ENCODE measurements at places on chromosomes 6 and 20.

DNA sequence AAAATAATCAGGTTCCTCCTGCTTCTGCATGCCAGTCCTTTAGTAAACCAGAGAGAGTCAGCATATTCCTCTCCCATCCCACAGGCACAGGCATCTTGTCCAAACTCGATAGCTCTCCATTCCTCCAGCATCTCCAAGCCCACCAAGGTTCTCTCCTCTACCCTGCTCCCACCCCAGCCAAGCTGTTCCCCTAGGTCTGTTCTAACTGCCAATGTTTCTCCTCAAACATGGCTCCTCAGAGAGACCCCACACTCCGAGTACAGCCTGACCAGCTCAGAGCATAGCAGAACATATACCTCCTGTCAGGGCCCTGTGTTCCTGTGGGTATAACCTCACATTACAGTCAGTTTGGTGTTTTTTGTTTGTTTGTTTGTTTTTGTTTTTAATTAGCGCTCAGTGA, 177.8 kb downstream of the VEGFA start:
- DNase-seq = no peak

DNA sequence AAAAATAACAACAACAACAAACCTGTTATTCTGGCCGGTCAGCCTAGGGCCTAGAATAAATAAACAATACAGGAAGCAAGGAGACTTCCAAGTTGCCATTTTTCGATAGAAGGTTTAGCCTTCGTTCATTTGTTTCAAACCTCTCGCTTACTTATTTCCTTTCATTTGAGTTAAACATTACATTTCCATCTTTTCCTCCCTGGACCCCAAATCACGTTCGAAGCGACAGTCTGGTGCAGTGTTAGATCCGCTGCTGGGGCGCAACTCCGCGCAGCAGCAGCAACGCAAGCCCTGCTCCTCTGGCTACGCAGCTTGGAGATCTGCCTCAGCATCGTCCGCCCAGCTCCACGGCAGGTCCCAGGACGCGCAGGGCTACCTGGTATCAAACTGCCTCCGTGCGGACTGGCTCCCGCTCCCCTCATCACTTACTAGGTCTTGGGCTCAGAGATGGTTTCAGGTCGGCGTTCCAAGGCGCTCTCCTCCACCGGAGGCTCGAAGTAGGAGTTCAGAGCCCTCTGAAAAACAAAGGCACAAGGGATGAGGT, 530 bp downstream of the TDP2 start:
- peak; percentile 62 for DNase-seq

DNA sequence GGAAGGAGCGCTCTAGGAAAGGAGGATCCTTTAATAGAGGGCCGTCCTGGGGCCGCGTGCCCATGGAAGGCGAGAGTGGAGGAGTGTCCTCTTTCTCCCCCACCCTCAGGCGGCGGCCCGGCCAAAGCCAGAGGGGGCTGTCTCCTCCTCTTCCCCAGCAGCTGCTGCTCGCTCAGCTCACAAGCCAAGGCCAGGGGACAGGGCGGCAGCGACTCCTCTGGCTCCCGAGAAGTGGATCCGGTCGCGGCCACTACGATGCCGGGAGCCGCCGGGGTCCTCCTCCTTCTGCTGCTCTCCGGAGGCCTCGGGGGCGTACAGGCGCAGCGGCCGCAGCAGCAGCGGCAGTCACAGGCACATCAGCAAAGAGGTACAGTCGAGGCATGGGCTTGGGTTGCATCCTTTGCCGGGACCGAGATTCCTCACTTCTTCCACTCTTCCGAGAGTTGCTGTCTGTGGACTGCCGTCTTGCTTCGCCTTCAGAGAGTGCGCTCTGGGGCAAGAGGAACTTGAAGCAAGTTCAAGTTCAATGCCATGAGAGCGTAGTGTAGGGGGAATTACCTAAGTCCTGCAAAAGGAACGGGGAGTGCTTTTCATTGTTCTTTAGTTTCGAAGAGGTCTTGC, at the start of gene LAMA2:
LAMA2 (plus strand) TSS at position 148 of the 621 bp plus-strand sequence; CDS start at position 256, 108 bp downstream.
- peak; percentile 96 for DNase-seq

DNA sequence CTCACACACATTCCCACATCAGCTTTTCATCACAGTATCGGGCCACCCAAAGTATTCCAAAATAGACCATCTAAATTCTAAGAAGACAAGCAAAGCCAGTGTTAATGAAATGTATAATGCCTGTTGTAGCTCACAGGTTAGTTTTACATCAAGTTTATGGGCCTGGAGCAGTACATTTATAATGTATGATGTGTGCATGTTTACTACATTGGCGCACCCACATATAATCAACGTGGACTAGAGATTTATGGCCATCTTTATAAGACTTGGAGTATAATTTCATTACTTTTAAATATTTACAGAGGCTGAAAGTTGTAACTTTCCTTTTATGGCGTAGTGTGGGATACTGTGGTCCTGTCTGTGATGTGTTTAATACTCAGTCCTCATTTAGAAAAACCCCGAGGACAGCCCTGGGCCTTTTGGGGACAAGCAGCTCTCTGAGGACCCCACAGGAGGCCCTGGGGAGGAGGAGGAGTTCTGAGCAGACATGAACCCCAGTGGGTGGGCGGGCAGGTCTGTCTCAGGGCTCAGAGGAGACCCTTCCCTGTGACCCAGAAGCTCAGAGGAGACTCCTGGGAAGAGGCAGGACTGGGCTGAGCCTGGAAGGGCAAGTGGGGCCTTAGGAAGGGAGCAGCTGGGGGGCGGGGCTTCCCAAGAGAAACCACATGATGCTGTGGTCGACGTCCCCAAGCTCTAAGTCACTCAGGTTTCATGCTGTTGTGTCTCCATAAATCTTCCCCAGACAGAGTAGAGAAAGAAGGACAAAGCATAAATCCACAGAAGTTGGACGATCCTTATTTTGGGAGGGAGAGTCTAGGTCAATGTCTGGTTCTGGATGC, 232.1 kb downstream of the PREX1 start:
- no peak for DNase-seq

- peak; percentile 87 for DNase-seq
Observed at GRCh38 chr6:89970609-89971337, 76.5 kb downstream of the GJA10 start.

DNA sequence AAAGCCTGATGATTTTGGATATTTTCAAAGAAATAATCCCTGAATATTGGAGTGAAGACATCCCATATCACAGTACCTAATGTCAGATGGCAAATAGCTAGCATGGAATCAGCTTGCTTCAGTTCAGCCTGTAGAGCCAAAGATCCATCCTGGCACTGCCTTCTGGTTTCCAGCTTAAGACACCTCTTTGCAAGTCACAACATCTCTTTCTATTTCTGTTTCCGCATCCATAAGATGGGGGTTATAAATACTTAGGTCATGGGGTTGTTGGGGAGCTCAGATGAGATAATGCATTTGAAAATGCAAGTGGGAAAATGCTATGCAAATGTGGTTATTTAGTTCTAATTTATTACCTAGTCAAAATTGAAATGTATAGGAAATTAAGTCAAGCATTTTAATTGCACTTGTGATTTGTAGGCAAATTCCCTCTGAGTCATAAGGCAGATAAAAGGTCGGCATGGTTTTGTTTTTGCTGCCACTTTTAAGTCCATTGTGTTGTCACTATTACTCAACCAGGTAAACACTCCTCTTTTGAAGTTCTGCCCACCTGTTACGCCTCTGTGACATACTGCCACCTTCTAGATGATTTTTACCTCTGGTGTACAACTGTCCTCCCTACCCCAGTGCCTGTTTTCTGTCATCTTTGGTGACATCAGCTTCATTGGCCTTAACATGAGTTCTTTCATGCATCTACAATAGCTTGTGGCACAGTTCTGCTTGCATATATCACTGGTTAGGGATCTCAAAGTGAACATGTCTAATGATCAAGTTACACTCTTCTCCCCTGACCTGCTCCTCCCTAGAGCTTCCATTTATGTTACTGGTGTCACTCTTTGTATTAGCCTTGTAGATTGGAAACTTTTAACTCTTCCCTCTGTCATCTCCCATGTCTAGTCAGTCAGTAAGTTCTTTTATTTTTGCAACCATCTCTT, 96.6 kb downstream of the CDKAL1 start:
- DNase-seq = no peak

- no peak for DNase-seq
Observed at GRCh38 chr6:6379573-6379972, 59.1 kb upstream of the F13A1 start.

DNA sequence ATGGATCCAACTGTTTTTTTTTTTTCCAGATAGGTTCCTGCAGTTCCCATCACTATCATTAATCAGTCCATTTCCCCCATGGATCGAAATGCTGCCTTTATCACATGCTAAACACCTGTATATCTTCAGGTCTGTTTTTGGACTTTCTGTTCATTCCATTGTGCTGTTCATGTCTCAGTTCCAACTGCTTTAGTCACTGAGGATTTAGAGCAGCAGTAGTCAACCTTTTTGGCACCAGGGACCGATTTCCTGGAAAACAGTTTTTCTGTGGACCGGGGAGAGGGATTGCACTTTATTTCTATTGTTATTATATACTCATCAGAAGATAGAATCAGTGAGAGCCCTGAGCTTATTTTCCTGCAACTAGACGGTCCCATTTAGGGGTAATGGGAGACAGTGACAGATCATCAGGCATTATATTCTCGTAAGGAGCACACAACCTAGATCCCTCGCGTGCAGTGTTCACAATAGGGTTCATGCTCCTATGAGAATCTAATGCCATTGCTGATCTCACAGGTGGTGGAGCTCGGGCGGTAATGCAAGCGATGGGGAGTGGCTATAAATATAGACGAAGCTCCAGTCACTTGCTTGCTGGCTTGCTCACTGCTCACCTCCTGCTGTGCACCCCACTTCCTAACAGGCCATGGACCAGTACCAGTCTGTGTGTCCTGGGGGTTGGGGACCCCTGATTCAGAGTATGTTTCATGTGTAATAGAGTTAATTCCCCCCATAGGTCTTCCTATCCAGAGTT, 46.0 kb downstream of the CAP2 start:
- DNase-seq = no peak

- DNase-seq = no peak
Observed at GRCh38 chr6:133799043-133799442, 89.9 kb upstream of the TCF21 start.

DNA sequence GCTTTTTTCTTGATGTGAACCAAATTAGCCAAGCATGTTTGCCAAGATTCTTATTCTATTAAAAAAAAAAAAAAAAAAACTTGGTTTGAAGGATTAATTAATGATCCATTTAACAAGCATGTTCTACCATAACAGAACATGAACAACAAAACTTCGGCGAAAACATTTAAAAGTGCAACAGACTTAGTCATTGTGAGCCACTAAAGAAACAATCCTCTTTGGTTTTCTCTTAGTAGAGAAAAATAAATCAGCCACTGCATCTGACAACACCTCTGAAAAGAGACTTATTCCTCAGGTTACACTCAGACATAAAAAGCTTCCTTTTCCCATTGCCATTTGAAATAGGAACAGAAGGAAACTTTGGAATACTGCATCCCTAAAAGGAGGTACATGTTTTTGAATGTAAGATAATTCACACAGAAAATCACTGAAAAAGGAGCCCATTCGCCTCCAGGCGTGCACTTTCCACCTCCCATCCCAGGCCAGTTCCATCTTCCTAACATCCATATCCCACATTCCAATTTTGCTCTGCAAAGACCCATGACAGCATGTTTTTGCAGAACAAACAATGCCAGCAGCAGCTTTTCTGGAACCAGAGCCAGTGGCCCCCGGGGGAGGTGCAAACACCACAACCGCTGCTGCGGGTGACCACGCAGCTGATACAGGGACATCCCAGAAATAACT, 79.5 kb downstream of the ZMYND8 start:
- peak; percentile 69 for DNase-seq

GRCh38 chr20:50499938-50500337, 10.2 kb upstream of the PTPN1 start:
- DNase-seq = no peak

- DNase-seq = no peak
Observed at GRCh38 chr20:8807480-8808201, 261.2 kb upstream of the PLCB4 start.

- DNase-seq = no peak
Observed at GRCh38 chr6:7960848-7961247, 50.3 kb upstream of the TXNDC5 start.

DNA sequence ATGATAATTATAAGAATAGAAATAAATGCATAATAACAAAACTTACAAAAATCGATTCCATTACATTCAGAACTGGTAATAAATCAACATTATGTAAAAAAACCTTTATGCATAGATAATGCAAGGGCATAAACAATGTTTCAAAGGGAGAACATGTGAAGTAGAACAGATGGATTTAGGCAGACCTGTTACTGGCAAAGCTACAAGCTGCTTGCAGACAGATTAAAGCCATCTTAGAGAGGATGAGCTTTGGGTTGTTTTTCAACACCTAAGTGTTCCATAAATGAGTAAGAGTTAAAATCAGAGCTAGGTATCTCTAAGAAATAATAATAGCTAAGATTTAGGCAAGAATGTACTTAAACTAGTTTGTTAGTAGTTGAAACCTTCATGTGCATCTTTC, 37.2 kb downstream of the SNAP25 start:
- no peak for DNase-seq

- DNase-seq = no peak
Observed at GRCh38 chr20:62133864-62134263, 9.3 kb downstream of the PSMA7 start.

DNA sequence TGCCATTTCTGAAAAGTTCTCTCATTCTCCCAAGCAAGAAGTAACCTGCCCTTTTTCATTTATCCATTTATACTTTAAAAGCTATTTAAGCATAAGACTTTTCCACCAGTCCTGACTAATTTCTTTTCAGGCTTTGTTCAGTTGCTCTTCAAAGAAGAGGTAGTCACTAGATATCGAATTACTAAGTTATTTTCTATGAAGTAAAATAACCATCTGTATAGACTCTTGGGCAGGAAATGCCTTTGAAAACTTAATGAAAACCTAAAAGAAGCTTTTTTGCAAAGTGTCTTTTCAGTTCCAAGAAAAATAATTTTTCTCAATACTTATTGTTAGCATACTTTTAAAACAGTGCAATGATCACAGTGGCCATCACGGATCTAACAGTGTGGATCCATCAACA, 31.3 kb upstream of the LAMP5 start:
- no peak for DNase-seq

- DNase-seq = no peak
Observed at GRCh38 chr20:41991412-41991811, 373.2 kb upstream of the CHD6 start.

DNA sequence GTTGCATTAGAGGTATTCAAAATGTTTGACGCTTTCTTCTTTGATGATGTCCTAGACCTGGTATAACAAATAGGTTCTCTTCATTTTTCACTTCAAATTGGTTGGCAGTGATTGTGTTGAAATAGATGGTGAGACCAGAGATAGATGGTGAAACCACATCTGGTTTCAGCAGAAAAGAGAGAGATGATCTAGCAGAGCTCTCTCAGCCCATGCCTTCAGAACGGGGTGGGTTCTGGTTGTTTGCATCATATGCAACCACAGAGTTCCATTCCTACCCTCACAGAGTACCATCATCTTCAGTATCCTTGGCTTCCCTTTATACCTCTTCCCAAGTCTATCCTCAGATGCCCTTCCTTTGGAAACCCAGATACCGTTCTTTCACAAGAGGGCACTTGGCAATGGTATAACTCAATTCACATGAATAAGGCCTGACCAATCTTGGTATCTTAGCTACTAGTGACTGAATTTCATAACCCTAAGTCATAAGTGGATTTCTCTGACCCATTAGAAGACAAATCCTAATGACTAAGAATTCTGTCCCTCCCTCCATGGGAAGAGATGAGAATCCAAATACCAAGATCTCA, 93.7 kb downstream of the UBE3D start:
- no peak for DNase-seq

- no peak for DNase-seq
Observed at GRCh38 chr6:33577106-33577535, 3.0 kb downstream of the BAK1 start.

GRCh38 chr20:44622501-44623270, 28.8 kb downstream of the ADA start:
- DNase-seq = no peak

- DNase-seq = no peak
Observed at GRCh38 chr6:146260886-146261285, 232.0 kb downstream of the GRM1 start.

Measured in tongue (tissue), 3 donors.